ENCODE measurements at places on chromosomes 2 and 18.

DNA sequence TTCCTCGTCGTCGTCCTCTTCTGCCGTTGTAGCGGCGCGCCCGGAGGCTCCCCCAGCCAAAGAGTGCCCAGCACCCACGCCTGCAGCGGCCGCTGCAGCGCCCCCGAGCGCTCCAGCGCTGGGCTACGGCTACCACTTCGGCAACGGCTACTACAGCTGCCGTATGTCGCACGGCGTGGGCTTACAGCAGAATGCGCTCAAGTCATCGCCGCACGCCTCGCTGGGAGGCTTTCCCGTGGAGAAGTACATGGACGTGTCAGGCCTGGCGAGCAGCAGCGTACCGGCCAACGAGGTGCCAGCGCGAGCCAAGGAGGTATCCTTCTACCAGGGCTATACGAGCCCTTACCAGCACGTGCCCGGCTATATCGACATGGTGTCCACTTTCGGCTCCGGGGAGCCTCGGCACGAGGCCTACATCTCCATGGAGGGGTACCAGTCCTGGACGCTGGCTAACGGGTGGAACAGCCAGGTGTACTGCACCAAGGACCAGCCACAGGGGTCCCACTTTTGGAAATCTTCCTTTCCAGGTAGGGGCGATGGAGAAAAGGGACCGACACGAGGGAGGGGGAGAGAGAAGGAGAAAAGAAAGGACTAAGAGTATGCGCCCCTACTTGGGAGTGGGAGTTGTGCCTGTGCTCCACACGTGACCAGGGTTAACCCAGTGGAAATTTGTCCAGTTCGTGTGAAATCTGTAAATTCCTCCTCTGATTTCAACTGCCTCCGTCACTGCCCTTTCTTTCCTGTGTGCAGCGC lies 800 bp downstream of the HOXD13 start:
- DNase-seq: no peak

GRCh38 chr18:48575658-48576456 lies 37.0 kb downstream of the CTIF start:
- no peak for DNase-seq

DNA sequence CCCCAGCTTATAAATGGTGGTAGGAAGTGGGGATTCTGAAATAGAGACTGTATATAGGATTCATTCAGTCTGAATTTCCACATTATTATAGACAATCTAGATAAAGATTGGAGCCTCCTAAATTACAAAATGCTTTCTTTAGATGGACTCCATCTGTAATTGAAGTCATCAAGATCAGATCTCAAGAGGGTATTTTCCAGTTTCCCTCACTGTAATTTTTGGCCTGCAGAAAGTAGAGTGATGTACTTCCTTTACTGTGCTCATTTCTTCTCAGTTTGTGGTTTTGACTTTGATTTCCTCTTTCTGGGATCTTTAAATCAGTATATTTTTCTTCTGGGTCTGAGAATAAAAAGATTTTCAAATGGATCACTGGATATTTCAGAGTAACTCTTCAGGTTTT lies 7.2 kb downstream of the BABAM2 start:
- peak; percentile 33 for DNase-seq

GRCh38 chr2:74053959-74054715 lies 69.4 kb downstream of the TET3 start:
- no peak for DNase-seq

DNA sequence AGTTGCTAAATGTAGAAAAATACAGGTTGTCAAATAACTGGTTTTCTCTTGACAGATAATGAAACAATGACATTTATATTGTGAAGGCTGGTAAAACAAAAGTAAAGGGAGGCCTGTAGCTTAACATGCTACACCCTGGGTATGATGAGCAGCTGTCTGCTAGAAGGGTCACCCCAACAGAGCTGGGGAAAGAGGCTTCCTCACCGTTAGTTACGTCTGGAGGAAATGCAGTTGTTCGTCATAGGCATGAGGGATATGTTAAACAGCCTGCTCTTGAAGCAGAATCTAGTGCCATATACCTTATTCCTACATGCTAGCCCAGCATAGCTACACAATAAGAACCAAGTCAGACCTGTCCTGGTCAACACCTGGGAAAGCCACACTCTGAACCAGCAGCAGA lies 49.9 kb downstream of the LPIN2 start:
- DNase-seq: peak; percentile 48

GRCh38 chr2:79827881-79828280 lies 315.0 kb downstream of the CTNNA2 start:
- no peak for DNase-seq

DNA sequence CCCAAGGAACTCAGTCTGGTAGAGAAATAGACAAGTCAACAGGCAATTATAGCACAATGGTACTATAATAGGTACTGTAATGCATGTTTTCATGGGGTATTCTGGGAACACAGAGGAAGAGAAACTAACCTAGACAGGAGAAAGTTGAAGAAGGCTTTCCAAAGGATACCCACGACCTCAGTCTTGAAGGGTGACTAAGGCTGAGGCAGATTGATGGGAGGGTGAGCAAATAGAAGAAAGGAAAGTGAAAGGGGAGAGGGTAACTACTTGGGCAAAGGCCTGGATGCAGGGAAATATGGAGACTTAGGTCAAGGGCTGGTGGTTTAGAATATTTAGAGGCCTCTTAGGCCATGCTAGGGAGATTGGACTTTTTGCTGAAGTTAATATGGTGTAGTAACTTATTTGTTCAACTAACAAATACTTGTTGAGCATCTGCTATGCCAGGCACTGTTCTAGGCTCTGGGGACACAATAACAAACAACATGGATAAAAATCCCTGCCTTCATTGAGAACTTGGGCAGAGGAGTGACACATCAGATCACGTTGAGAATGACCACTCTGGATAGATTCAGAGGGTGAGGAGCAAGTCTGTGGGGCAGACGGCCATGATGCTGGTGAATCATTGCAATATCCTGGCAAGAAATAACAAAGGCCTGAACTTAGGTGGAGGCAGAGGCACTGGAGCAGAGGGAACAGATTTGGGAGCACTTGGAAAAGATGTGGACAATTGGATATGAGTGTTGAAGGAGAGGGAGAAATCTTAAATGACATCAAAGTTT lies 56.4 kb downstream of the PLB1 start:
- DNase-seq: no peak

DNA sequence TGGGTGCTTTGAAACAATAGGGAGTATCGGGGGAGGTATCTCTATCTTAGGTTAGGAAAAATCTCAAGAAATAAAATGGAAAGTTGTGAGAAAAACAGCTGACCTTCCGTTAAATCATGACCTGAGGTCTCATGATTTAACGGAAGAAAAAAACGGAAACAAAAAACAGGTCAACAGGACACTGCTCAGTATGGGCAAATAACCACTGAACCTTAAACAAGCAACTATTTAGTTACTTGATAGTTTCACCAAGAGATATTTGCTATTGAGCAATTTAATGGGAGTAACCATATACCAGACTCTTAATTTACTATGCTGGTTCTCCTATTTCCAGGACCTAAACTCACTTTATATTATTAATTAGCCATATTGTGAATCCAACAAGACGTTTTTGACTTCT lies 150.8 kb downstream of the PARD3B start:
- no peak for DNase-seq

Measured in naive B cell (primary cell).